Fibroblast of villous mesenchyme (primary cell): ENCODE measurements at places on chromosomes 13 and 19.

DNA sequence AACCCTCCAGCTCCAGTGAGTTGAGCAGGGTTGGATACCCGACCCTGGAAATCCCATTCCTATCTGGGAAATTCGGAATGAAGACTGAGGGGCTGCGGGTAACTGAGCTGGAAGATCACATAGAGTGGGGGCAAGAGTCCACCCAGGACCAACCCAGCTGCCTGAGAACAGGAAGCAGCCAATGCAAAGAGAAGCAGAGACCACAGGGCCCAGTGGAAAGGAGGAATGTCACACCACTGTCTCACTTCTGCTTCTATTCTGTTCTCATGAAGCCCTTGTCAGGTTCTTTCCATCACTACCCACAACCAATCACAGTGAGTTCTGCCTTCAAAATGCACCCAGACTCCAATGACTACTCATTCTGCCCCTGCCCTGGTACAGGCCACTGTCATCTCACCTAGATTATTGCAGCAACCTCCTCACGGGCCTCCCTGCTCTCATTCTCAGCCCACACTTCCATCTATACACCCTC is 15.3 kb downstream of the DYRK1B start:
- DNase-seq: no peak

- DNase-seq: peak; percentile 16
Observed at GRCh38 chr19:3760871-3761361, 576 bp downstream of the APBA3 start.

DNA sequence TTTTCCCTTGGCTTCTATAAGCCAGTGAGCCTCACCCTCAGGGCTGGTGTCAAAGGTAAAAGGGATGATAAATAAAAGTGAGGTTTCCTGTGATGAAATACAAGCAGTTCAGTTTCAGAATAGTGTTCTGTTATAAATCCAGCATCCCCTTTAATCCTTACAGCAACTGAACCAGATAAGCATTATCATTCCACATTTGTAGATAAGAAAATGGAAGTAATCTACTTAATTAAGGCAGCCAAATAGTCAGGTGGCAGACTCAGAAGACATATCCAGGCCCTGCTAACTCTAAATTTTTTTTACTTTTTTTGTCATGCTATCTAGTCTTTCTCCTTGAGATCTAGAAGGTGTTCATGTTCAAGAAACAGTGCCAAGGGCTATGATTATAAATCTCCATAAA is 99.4 kb upstream of the SOX21 start:
- DNase-seq: no peak

DNA sequence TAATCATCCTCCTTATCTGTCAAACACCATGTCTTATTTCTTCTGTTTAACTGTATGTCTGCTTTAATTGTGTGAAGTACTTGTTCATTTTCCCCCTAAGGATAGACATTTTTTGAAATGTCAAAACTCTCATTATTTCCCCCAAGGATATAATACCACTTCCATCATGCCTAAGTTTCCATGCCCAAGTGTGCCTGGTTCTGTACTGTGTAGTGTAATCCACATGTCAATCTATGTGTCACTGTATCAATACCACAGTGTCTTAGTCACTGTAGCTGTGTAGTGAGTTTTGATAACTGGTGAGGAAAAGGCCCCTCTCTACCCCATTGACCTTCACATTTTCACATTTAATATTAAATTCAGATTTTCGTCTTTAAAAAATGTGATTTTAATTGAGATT is 1265.5 kb downstream of the PCDH9 start:
- DNase-seq: no peak

- peak; percentile 51 for DNase-seq
Observed at GRCh38 chr19:58544591-58545285, 874 bp downstream of the TRIM28 start.

DNA sequence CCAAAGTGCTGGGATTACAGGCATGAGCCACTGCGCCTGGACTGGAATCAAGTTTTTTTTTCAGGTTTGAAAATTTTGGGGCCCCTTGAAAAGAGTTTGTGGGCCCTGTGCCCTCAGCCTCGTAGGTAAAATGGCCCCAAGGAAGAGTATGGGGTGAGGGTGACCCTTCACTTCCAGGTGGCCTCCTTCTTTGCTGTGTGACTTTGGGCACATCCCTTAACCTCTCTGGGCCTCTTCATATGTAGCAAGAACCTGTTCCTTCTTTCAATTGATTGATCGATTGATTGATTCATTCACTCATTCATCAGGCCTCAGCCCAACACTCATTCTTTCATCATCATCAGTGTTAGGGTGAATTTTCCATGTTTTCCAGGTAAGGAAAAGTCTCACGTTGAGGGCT is 3.4 kb upstream of the TMEM221 start:
- no peak for DNase-seq

DNA sequence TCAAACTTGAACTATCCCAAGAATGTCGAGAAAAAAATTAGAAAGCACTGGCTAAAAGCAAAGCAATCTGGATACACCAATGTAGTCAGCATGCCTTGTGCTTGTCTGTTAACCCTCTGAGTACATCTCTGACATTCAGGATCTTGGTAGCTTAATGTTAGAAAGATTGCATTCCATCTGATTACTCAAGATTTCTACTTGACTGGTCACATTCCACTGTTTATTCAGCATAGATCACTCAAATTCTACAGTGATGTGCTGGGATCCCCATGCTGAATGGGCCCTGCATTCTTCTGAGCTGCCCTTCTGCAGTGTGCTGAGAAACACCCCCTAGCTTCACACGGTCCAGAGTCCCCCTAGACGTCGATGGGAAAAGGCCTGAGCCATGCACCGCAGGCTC is 295.4 kb upstream of the MAB21L1 start:
- peak; percentile 23 for DNase-seq

DNA sequence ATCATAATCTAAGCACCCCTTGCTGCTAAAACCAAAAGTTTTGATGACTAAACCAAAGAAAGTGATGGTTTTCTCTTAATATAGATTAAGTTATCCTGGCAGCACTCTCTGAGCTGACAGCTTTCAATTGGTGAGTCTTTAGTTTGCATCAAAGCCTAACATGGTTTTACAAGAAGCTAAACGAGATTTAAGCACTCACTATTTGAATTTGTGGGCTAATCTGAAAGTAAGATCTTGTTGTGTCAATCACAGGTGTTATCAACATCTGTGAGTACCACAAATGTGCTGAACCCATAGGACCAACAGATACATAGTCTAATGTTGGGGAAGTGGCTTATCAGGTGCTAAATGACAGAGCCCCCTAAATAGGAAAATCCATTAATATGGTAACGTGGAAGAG is 223.9 kb downstream of the LHFPL6 start:
- DNase-seq: no peak
